ENCODE measurements at places on chromosomes 4 and X. TPM values are rescaled to one million over a fixed set of nuclear protein-coding genes. Genes with fewer than 3 reads are reported as not detected.
A peak's percentile ranks its signal among the peaks of the same experiment; 100 is the strongest.

DNA sequence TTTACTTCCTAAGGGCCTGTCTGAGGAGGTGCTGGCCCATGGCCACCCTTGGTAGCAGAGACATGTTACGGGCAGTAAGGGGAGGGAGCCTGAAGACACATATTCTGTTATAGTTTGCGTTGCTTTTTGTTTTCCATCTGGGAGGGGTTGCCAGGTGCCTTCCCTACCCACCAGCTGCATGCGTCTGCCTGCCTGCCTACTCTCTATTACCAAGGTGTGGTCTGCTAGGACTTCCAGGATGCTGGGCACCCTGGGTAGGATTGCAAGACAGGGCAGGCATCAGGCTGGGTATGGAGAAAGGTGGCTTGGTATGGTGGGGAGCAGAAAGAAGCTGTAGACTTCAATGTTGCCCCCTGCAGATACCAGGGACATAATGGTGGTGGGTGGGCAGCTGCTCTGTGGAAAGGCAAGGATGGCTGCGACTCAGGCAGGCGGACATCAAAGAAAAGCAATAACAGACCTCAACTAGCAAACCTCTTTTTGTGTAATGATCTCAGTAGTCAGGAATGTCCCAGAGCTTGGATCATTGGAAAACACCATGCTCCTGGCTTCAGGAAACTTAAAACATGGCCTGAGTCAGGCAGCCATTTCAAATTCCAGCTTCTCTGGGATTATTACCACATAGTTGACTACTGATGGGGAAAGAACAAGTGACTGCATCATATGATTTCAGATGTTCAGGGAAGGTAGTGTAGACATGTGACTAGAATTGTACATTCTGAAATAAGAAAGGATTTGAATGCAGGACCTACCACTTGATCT is 67.8 kb downstream of the HOPX start:
- DNase-seq = peak; percentile 79

DNA sequence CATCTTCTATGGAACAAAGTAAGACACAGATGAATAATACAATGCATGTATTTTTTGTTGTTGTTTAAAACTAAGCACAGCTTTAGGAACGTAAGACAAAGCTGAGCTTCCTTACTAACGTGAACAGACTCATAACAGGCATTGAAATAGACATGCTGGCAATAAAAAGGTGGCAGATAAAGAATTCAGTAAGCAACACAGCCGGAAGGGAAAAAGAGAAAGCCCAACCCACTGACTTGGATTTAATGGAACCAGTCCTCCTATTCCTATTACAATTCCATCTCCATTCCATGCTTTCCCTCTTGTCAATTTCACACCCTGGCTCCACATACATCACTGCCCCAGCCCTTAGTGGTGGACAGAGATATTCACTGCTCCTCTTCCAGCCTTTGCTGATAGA is 182.1 kb downstream of the NSUN7 start:
- no peak for DNase-seq

DNA sequence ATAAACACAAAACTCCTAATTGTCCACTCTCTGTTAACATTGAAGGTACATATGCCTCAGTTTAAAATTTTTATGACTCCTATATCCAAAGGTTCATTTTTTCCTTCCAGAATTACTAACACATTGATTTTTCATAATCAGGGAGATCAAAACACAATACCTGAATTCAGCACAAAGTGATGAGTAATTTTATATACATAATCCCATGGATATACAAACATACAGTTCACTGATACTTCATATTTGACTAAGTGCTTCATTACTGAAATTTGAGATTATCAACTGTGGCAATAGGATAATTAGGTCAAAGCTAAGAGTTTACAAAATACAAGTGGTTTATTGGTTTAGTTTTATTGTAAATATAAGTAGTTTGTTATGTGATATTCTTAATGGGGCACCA is 176.2 kb upstream of the PRPS2 start:
- no peak for DNase-seq

Gene GAGE12F
- not detected for total RNA-seq

Gene HMX1
- not detected for total RNA-seq
